ENCODE measurements at places on chromosomes 5 and 9. TPM values are rescaled to one million over a fixed set of nuclear protein-coding genes. Genes with fewer than 3 reads are reported as not detected.

Gene SKP2
- 11.1 TPM for total RNA-seq

Gene ZNF483
- total RNA-seq, result 16.4 TPM

Gene NR2F1
- 4.6 TPM for total RNA-seq

Gene OLFML2A
- total RNA-seq, result 11.4 TPM

Gene CDC25C
- total RNA-seq, result 0.64 TPM

Gene TMEM215
- not detected for total RNA-seq

Gene NOXA1
- total RNA-seq, result 13.8 TPM

Gene IL7R
- total RNA-seq, result 16.7 TPM

Gene ADAMTS6
- total RNA-seq, result 1.4 TPM

Gene CCDC180
- 5.4 TPM for total RNA-seq

Gene IFNK
- total RNA-seq, result not detected

Gene COL15A1
- total RNA-seq, result 47.8 TPM

Gene LMX1B
- 20.3 TPM for total RNA-seq

Gene SCGB3A2
- total RNA-seq, result not detected

Gene SPINK13
- total RNA-seq, result not detected

Gene RFESD
- total RNA-seq, result 4.3 TPM

Gene SH3GL2
- total RNA-seq, result not detected

Gene LPAR1
- 138 TPM for total RNA-seq

Gene MARCOL
- not detected for total RNA-seq

Gene NR5A1
- total RNA-seq, result not detected

Gene SREK1
- 91.2 TPM for total RNA-seq

Gene ARHGEF39
- 0.80 TPM for total RNA-seq

Gene ZNF454
- total RNA-seq, result 1.9 TPM

Gene ERCC8
- total RNA-seq, result 14.7 TPM

Gene CAVIN4
- 0.33 TPM for total RNA-seq

Gene PCDHB2
- total RNA-seq, result 9.8 TPM

Gene GARIN3
- total RNA-seq, result not detected

Gene C5
- total RNA-seq, result 22.7 TPM

Gene PCDHGB2
- 6.2 TPM for total RNA-seq

Gene UGT3A1
- total RNA-seq, result not detected

Gene WDR70
- 37.0 TPM for total RNA-seq

Gene TEX48
- total RNA-seq, result not detected

Gene GPR150
- 1.4 TPM for total RNA-seq

Gene MVB12B
- total RNA-seq, result 8.2 TPM

Gene CNTLN
- 13.6 TPM for total RNA-seq

Gene CARTPT
- not detected for total RNA-seq

Gene SLC1A1
- 3.4 TPM for total RNA-seq

Gene GMCL2
- total RNA-seq, result not detected

Gene PKD2L2
- total RNA-seq, result 0.64 TPM

Gene ERGIC1
- total RNA-seq, result 139 TPM

Gene PTRH1
- total RNA-seq, result 23.3 TPM

Gene CATSPER3
- total RNA-seq, result 0.44 TPM

Gene ORM2
- total RNA-seq, result not detected

Measured in breast epithelium (tissue), 4 donors.